ENCODE measurements at places on chromosomes 4 and X.

GRCh38 chrX:12145402-12145801 lies 7.1 kb downstream of the FRMPD4 start:
- DNase-seq = no peak

DNA sequence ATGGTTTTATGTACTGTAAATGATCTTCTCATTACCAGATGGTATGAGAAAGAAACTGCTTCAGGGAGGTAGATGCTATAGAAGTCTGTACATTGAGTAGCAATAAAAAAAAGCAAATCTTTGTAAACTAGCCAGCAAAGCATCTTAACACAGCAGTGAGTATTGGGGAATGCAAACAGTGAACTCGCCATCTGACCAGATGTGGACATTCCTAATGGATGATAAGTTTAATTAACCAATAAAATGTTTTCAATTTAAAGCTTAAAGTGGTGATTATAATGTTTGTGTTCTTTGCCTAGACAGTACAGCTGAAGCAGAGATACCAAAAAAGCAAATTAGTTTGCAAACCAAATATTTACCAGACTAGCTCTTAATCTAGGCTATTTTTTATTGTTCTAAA lies 1144.2 kb downstream of the FAT4 start:
- DNase-seq = no peak

GRCh38 chr4:5753366-5753765 lies 42.4 kb downstream of the EVC start:
- DNase-seq = no peak

DNA sequence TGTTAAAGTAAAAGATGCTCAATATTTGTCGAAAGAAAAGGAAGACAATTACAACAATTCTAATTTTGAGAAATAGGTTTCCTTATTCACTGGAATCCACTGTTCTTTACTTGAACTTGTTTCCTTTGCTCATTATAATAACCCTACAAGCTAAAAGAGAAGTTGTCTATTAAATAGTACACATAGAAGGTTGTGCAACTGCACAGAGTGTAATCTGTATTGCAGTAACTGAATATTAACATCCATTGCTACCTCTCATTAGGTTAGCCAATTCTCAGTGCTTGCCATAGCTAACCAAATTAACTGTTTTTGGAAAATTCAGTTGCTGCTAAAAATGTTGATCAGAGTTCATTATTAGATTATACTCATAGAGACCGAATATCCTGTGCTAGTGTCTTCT lies 120.0 kb downstream of the PDLIM5 start:
- DNase-seq = no peak

DNA sequence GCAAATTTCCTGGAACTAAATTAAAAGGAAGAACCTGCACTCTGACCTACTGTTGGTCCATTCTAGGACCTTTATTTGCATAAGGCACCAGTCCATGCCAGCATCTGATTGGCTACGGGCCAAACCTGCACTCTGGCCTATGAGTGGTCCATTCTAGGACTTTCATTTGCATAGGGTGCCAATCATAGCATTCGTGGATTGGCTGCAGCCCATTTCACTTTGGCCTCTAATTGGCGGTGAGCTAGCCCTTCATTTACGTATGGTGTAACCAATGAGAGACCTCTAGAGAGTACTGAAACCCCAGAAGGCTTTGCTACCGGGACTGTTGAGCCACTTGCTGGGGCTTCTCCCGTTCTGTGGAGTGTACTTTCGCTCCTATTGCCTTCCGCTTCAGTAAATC lies 6.1 kb upstream of the RNF175 start:
- no peak for DNase-seq

GRCh38 chr4:127580891-127581290 lies 51.9 kb upstream of the INTU start:
- no peak for DNase-seq

GRCh38 chr4:150656891-150657290 lies 74.9 kb downstream of the MAB21L2 start:
- no peak for DNase-seq

DNA sequence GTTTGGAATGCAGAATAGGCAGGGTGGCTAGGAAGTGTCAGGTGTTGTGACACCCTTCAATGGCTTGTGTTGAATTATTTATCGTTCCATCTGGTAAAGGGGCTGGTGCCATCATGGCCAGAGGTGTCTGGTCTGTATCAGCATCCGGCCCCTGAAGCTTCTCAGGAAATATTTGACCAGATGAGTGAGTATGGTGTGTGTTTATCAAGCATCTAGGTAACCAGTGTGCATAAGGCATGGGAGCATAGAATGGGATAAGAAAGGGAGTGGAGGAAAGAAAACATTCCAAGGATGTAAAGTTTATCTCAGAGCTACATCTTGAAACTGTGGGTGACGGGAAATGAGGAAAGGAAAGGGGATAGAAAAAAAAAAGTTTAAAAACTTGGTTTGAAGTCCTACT lies 109.4 kb downstream of the KLHL4 start:
- DNase-seq = no peak

DNA sequence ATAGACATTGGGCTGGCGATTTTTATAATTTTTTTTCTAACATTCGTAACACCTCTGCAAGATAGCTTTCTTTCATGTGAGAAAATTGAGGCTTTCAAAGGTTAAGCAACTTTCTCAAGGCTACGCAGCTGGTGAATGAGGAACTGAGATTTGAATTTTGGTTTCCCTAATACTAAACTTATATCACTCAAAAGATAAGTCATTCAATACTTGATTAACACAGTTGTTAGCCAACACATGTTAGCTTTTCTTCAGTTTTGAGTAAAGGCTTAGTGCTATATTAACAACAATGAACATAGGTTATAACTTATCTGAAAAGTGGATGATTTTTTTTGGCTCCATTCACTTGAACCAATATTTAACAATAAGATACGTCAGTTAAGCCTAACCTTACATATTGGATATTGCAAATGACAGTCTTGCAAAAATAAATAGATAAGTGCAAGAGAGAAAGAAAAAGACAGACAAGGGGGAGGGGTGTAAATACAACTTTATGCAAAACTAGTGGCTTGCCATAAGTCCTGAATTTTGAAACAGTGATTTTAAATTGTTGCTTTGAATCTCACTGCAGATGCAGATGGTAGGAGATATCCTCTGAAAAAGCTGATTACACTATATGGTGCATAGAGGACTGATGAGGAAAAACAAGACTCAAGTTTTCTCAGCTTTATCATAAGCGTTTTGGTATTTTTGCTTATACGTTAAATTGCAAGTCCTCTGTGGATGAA lies 11.1 kb upstream of the GPM6A start:
- no peak for DNase-seq
